ENCODE measurements at places on chromosomes 12 and 14.

- DNase-seq, result no peak
These were observed 50.1 kb downstream of the CHST11 start for GRCh38 chr12:104506676-104507401.

DNA sequence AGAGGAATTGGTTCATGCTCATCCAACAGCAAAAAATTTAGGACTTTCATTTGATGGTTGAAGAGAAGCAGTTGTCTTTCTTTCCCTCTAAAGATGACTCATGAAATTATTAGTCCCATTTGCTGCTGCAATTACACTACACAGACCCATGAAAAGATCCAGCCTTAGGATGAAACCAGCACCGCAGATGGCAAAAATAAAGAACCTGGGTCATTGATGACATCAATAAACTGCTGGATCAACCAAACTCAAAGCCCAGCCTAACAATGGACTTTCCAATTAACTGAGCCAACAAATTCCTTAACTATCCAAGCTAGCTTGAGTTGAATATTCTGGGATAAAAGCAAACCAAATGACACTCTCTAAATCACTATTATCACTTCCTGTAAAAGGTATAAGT is 20.7 kb downstream of the DICER1 start:
- DNase-seq, result peak; percentile 4

- no peak for DNase-seq
These were observed 54.1 kb upstream of the CHST11 start for GRCh38 chr12:104402630-104403029.

DNA sequence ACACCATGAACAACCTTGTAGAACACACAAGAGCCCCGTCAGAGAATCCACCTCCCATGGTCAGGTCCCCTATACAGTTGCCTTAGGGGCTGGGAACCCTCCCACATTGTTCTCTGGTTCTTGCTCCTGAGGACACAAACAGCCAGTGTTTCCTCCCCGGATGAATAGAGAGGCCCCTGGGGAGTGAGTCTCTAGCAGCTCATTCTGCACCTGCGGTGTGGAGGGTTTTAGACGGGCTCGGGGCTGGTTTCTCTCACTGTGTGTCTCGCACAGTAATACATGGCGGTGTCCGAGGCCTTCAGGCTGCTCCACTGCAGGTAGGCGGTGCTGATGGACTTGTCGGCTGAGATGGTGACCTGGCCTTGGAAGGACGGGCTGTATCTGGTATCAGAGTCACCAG is 1052.1 kb downstream of the TMEM121 start:
- DNase-seq, result no peak

GRCh38 chr12:3473844-3474243 is 17.2 kb upstream of the PRMT8 start:
- no peak for DNase-seq

- no peak for DNase-seq
These were observed 264.2 kb downstream of the AACS start for GRCh38 chr12:125329239-125330102.

DNA sequence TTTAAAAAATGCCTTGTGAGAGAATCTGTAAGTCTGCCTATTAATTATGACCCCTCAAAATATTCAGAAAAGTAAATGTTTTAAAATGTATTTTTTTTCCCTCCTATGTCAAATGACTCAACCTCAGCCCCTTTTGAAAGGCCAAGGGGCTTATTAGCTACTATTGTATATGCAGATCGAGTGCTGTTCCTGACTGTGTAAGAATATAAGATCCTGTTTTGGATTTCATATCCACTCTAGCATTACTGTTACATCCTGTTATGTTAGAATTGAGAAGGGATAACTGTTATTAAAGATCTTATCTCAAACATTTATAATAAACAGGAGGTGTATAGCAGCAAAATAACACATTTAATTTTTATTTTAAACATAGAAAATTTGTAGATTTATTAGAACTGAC is 46.6 kb upstream of the TPH2 start:
- no peak for DNase-seq

DNA sequence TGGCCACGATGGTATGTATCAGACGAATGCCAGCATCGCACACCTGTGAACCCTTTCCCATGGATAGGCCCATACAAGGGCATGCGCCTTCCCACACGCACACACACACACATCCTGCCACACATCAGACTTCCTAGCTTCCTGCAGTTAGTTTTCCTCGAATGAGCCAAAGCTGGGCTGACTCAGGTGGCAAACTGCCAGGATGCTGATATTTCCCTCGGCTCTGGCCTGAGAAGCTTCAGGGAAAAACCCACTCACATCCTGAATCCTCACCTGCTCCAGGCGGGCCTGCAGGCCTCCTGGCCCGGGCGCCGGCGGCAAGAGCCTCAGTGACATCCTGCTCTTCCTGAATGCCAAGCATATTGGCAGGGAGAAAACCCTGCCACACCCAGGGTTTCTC is 22.4 kb downstream of the CALM1 start:
- peak; percentile 84 for DNase-seq

DNA sequence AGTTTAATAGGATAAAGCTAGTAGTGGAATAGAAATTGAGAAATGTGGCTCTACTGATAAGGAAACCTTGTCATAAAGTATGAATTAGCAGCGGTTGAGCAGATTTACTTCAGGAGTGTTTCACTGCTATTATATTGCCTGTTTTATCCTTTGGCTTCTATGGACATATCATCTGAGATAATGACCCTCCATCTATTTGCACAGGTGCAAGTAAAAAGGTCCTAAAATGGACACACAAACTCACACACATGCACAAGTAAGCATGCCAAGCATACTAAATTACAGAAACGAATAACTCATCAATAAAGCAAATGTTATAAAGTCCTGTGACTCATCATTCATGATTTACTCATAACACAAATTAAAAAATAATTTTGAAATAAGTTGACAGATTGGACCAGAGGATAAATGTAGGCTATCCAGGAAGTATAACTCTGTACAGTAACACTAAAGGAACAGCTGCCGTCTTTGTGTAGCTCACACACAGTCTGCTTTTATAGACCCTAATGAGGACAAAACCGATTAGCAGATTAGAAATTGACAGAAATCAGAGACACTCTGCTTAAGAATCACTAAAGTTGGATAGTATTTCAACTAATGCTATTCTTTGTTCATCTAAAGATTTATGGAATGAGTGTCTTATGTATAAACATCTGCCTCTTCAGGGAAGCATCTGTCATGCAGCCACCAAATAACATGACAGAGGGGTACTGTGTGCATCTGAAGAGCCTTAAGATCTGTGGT is 73.9 kb downstream of the SYT1 start:
- DNase-seq, result no peak

GRCh38 chr14:53509276-53510244 is 356.4 kb upstream of the DDHD1 start:
- peak; percentile 54 for DNase-seq

All from AG08395 (cell line).